ENCODE measurements at places on chromosomes 1 and 21. TPM values are rescaled to one million over a fixed set of nuclear protein-coding genes. Genes with fewer than 3 reads are reported as not detected.

Gene SMCP
- not detected for total RNA-seq

Gene RSPH1
- 2.2 TPM for total RNA-seq

Gene UBE2U
- total RNA-seq: not detected

Gene CDC42
- total RNA-seq: 290 TPM
